A549 (cell line): ENCODE measurements at places on chromosomes 7 and 10.
A peak's percentile ranks its signal among the peaks of the same experiment; 100 is the strongest.

- no peak for DNase-seq
Observed at GRCh38 chr7:105454921-105455320, 66.2 kb upstream of the SRPK2 start.

DNA sequence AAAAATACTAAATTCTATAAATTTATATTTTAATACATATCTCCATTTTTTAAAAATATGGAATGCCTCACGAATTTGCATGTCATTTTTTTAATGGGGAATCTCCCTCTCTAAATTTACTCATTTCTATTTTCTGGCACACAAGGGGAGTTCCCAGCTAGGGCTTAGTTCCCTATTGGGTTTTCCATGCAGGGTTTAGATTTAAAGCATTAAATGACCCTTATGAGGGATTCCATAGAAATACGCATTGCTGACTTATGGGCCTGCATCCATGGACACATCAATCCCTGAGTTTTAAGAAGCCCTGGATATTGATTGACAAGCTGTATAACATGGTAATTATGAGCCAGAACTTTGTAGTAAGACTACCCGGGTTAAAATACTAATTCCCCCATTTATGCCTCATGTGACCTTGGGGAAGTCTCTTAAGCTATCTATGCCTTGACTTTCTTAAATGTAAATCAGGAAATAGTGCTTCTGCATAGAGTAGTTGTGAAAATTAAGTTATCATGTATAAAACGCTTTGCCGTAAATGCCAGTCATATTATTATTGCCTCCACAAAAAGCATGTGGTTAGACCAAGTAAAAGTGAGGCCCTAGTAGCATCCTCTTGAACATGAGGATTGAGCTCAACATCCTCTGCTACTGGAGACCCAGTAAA is 78.8 kb upstream of the ANKRD1 start:
- no peak for DNase-seq

DNA sequence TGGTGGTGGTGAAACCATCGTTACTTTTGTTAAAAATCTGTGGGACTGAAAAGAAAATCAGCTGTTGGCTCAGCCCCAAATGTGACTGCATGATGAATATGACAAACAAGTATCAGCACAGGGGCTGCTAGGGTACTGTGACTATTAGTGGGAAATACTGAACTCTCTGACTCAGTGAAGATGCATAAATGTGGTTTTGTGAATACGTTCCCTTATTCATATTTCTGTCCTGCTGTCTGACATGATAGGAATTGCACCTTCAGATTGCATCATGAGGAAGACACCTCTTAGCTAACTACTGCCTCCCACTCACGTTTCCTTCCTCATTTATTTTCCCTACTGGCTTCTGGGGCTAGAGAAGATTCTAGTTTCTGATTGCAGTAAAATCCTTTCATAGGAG is 1.4 kb downstream of the CLEC5A start:
- no peak for DNase-seq

GRCh38 chr7:36658335-36659171 is 65.7 kb downstream of the AOAH start:
- DNase-seq = peak; percentile 68

DNA sequence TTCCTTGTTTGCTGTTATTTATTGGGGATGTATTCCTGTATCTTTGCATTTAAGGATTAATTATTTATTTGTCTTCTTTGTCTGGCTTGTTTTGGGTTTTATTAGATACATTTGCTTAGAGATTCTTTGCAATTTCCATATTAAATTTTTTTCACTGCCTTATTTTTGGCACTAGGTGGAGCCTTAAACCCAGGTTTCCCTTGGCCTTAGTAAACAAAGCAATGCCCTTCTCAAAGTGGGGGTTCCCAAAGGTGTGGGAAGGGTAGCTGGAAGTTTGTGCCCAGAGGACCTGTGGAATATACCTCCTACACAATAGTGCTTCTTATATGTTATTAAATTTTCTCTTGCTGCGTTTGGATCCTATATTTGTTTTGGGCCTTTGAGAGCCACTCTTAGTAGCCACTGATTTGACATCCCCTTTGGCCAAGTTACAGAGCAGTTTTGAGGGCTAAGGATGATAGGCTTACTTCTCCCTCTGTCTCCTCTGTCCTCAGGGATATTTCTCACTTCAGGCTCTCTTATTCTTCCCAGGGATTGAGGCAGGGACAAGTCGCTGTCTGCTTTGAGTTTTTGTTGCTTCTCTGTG is 162.3 kb downstream of the ITGB1 start:
- peak; percentile 24 for DNase-seq

GRCh38 chr7:55552320-55553023 is 19.8 kb downstream of the VOPP1 start:
- no peak for DNase-seq

- no peak for DNase-seq
Observed at GRCh38 chr7:72476608-72477305, 64.6 kb upstream of the CALN1 start.

- peak; percentile 58 for DNase-seq
Observed at GRCh38 chr7:27196287-27196767, 3.6 kb downstream of the HOXA13 start.

DNA sequence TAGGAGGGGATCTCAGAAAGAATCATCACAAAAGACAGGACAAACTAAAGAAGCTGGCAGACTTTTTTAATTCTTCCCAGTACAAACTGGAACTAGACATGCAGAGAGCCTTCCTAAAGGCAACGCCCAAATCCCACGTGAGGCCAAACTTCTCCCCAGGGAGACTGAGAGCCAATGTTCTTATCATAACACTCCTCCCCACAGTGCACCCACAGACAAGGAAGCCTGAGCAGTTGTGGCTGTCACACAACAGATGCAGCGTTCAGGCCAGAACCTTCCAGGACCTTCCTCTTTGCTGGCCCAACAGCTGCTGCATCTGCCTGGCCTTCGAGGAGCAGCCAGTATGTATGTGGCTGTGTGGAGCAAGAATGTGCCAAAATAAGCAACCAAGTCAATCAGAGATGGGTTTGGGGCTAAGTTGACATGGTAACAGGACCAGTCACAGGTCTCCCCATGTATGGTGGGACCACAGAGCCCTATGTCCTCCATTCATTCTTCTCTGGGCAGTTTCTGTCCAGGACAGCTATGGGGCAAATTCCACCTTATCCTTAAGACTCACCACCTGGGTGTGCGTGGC is 34.9 kb downstream of the SRPK2 start:
- no peak for DNase-seq

DNA sequence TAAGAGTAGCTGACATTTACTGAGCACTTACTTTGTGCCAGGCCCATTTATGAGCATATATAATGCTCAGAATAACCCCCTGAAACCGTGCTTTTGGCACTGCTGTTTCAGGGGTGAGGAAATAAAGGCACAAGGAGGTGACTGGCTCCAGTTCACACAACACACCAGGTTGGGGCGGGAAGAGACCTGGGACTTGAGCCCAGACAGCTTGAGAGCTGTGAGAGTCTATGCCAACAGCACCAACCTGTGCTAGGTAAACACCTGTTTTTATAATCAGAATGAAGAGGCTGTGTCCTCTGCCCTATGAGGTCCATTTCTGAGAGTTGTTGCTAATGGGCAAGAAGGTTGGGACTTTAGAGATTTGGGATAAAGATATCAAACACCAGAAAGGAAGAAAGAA is 8.8 kb upstream of the AZGP1 start:
- DNase-seq = no peak

DNA sequence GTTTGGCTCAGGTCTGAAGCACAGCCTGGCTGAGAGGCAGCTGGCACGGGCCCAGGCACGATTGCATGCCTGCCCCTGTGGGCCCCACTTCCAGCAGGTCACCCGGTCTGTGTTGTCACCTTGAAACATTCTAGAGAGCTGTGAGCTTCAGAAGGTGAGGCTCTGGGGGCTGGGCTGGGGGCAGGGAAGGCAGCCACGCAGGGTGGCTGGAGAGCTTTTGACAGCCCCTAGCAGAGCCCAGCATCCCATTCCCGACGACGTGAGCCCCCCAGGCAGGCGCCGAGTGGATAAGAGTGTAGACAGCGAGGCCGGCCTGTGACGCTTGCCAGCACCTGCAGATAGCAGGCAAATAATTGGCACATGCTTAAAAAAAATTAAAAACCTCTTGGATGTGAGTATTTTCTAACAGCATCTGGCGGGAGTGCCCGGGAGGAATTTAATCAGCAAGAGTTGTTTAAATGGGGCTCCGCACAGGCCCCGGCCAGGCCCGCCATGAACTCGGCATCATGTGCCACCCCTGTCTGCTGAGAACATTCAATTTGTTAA is 212.0 kb upstream of the TBX20 start:
- DNase-seq = no peak

DNA sequence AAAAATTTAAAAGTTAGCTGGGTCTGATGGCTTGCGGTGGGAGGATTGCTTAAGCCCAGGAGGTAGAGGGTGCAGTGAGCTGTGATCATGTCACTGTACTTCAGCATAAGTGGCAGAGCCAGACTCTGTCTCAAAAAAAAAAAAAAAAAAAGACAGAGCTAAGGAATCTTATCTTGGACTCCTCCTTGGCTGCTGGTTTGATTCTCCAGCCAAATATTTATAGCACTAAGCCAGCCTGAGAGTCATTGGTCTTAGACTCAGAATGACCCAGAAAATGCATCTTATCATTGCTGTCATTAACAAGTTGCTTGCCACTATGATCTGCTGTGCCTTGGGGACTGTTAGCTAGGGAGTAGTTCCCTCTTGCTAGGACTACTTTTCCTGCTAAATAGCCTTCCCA is 164.7 kb downstream of the GNAT3 start:
- no peak for DNase-seq

- no peak for DNase-seq
Observed at GRCh38 chr10:88315755-88316154, 267.4 kb downstream of the RNLS start.

DNA sequence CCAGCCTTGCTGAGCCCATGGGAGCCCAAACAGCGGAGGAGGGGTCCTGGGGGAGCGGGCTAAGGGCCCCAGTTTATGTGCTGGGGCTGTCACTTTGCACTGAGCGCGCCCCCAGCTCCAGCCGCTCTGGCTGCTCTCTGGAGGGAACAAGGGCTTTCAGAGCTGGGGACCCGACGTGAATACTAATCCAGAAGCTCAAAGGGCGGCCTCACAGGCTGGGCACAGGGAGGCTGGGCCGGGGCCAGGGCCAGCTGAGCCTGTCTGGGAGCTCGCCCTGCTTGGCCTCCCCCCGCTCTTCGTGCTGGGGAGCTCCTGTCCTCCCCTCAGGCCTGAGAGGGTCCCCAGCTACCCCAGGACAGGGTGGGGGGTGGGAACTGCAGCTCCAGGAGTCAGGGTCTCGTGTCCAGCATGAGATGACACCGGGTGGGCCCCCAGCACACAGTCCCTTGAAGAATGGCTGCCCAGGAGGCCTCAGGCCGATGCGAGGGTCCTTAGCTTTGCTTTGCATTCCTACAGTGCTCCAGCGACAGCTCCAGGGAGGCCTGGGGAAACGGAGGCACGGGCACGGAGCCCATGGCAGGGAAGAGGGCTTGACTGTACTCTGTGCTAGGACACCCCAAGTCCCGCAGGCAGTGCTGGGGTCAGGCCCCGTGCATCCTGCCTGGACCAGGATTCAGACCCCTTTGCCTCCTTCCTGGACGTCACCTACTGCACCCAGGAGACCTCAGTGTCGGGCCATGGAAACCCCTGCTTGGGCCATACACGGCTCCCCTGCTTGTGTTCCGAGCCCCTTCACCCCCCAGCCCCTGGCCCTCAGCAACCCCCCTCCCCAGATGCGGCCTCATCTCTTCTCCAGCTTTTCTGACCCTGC is 5.8 kb upstream of the AMZ1 start:
- DNase-seq = no peak

GRCh38 chr7:127251465-127252376 is 1.0 kb downstream of the GRM8 start:
- no peak for DNase-seq

GRCh38 chr10:67088036-67088435 is 162.2 kb downstream of the LRRTM3 start:
- DNase-seq = no peak

- DNase-seq = no peak
Observed at GRCh38 chr7:148898845-148899484, 14.9 kb upstream of the EZH2 start.

DNA sequence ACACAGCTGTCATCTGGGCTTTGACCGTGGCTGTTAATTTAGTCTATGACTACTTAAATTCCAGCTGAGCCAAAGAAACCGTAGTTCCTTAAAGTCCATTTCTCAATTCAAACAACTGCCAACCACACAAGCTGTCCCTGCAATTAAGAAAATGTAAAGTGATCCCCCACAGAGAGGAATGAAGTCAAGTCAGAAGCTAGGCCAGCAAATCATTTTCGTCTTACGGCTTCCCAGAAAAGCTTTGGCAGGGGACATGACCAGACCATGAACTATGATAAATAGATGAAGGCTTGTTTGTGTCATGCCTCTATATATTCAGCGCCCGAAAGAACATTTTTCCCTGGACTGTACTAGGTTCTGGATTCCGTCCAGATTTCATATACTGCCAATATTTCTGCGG is 54.6 kb downstream of the HACD1 start:
- DNase-seq = no peak

- DNase-seq = no peak
Observed at GRCh38 chr10:33566426-33566825, 232.0 kb upstream of the NRP1 start.

DNA sequence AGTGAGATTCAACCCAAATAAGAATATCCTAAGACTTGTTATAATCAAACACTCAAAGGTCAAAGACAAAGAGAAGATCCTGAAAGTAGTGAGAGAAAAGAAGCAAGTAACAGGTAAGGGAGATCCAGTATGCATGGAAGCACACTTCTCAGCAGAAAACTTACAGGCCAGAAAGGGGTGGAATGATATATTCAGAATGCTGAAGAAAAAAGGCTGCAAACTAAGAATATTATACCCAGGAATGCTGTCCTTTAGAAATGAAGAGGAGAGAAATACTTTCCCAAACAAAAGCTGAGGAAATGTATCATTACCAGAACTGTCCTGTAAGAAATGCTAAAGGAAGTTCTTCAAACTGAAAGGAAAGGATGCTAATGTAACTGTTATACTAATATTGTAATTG is 12.6 kb upstream of the ZNF746 start:
- DNase-seq = no peak

GRCh38 chr7:16278167-16278787 is 143.1 kb downstream of the CRPPA start:
- DNase-seq = no peak

GRCh38 chr7:123879628-123880027 is 34.7 kb downstream of the HYAL4 start:
- no peak for DNase-seq

DNA sequence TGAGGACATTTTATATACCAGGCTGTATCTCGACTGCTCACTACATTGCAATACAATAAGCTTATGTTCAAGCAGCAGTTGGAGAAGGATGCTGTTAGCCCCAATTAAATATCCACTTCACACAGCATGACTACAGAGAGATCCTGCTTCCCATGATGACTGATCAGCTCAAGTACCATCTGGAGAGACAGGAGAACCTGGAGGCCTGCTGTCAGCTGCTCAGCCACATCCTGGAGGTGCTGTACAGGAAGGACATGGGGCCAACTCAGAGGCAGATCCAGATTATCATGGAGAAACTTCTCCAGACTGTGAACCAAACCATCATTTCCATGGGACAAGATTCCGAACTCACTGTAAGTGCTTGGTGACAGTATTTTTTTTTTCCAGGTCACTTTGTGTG is 22.5 kb downstream of the RNF133 start:
- DNase-seq = no peak

GRCh38 chr7:111535142-111535870 is 27.0 kb downstream of the IMMP2L start:
- no peak for DNase-seq
